ENCODE measurements at places on chromosomes 6 and 20.

DNA sequence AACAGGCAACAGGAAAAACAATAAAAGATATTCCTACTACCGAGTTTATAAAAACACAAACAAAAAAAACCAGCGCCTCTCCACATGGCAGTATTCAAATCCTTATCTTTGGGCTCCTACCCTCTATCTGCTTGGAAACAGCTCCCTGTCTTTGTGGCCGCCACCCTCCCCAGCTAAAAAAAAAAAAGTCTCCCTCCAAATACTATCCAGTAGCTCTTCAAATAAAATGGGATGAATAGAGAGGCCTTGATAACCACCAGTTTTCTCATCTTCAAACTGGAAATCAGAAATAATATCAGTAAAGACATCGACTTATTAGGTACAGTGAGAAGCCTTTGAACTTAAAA lies 96.2 kb downstream of the PSMG4 start:
- no peak for DNase-seq

DNA sequence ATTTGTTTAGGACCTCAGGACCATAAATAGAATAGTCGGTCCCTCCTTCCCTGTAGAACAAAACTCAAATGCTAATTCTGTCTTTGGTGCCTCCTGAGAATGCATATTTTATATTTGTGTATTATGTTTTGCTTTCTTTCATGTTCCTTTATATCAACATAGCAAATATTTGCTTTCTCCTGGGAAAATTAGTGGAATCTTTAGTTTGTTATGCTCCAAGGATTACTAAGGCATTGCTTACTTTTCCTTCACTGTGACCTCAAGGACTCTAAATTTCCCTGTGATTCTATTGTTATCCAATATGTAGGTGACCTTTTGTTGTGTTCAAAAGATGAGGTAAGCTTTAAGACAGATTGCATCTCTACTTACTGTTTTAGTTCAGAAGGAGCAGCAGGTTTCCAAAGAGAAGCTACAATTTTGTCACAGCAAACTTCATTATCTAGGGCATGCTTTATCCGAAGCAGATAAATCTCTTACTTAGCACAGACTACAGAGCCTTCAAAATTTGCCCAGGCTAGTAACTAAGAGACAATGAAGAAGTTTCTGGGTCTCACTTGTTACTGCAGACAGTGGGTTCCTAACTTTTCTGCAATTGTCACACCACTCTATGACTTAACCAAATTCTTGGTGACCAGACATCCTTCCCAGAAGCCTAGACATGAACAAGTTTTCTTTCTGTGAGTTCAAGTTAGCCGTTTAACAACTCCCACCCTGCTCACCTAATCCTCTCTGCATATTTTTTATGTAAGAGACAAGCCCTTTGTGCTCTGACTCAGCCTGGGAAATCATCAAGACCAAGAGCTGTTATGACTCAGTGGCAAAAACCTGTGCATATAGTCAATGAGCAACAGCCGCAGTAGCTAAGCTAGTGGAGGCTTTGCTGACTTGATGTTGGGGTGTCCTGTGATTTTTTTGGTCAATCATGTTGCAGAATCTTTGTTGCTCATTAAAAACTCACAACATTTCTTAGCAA lies 378.8 kb downstream of the QKI start:
- peak; percentile 0 for DNase-seq

DNA sequence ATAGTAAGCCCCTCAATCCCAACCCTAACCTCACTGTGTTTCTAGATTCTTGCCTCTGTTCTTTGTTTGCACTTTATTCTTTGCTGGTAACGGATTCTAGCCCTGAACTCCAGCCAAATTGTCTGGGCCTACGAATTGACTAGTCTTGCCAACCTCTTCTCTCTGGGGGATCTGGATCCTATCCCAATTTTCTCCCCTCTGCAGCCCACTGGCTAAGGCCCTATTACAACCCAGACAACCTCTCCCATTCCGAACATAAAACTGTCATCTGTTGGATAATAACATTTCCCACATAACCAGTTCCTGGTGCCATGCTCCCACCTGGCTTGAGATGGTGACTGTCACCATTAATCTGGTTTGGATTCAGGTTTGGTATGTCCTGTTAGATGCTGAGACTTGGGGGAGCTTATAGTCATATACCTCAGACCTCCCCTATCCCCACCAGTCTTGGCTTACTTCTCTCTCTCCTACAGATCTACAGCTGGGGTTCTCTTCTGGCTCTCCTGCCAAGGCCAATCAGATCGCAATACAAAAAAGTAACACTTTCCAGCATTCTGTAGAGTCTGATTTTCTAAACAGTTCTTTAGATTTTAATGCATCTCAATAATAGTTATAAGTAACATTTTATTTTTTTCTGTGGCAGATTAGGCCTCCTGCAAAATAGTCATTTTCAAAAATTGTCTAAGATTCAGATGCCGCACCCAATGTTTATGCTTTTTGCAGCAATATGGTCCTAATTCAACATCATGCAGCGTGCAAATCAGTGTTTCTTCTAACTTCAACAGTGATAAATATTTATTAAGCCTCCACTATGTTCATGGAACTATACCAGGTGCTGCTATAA lies 29.8 kb upstream of the AHI1 start:
- DNase-seq, result no peak

- DNase-seq, result no peak
These were observed 184.8 kb upstream of the ECI2 start for GRCh38 chr6:4319981-4320683.

DNA sequence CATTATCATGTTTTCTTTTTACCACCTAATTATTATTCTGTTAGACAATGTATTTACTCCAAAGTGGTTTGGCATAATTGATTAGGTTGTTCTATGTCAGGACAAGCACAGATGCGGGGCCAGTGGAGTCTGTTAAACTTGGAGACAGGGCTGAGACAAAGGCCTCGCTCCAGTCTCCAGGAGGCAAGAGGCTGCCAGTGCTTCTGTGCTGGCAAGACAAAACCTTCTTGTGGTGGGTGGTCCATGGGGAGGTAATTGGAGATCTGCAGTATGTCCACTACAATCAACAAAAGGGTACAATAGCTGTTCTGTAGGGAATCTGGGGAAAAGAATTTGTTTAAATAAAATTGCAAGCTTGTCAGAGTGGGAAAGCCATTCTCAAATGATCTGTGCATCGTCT lies 677.2 kb upstream of the SLC35B3 start:
- no peak for DNase-seq

DNA sequence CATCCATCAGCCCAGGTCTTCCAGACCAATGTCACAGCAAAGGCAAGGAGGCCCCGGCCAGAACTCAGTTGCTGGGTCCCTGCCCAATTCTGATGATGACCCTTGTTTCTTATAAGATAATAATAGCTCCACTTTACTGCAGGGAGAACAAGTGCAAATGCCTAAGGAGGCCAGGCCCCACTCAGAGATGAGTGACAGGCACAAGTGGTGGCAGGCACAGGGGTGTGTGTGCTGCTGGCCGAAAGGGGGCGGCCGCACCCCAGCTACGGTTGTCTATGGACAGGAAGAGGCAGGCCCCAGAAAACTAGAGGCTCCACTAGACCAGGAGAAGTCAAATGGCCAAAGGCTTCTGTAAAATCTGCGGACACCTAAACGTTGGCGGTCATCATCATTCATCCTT lies 28.6 kb downstream of the GNAS-AS1 start:
- no peak for DNase-seq

- no peak for DNase-seq
These were observed 210.1 kb downstream of the ARHGAP18 start for GRCh38 chr6:129499843-129500219.

- no peak for DNase-seq
These were observed 64.7 kb upstream of the PRL start for GRCh38 chr6:22361576-22361975.

GRCh38 chr6:16273256-16273655 lies 34.9 kb downstream of the GMPR start:
- no peak for DNase-seq
